Sigmoid colon (tissue), 7 donors: ENCODE measurements at places on chromosomes 12 and 14. TPM values are rescaled to one million over a fixed set of nuclear protein-coding genes. Genes with fewer than 3 reads are reported as not detected.
A peak's percentile ranks its signal among the peaks of the same experiment; 100 is the strongest.

Gene KANSL2
- 63.0 TPM for total RNA-seq

Gene KRT85
- not detected for total RNA-seq

- no peak overlapping the region for H3K27ac ChIP-seq
- H3K36me3 ChIP-seq = no peaks in the 10 kb centered on the region
- no peak overlapping the region for H3K4me3 ChIP-seq
- DNase-seq = no peak
Observed at GRCh38 chr12:117073611-117074010, 25.6 kb downstream of the TESC start.

GRCh38 chr12:110379631-110380030 is 23.9 kb downstream of the ANAPC7 start:
- peak overlapping the region; percentile 48 for H3K27ac ChIP-seq
- no peak for DNase-seq
- peaks cover 94% of the 10 kb centered on the region for H3K36me3 ChIP-seq
- H3K27me3 ChIP-seq = no peaks in the 10 kb centered on the region

DNA sequence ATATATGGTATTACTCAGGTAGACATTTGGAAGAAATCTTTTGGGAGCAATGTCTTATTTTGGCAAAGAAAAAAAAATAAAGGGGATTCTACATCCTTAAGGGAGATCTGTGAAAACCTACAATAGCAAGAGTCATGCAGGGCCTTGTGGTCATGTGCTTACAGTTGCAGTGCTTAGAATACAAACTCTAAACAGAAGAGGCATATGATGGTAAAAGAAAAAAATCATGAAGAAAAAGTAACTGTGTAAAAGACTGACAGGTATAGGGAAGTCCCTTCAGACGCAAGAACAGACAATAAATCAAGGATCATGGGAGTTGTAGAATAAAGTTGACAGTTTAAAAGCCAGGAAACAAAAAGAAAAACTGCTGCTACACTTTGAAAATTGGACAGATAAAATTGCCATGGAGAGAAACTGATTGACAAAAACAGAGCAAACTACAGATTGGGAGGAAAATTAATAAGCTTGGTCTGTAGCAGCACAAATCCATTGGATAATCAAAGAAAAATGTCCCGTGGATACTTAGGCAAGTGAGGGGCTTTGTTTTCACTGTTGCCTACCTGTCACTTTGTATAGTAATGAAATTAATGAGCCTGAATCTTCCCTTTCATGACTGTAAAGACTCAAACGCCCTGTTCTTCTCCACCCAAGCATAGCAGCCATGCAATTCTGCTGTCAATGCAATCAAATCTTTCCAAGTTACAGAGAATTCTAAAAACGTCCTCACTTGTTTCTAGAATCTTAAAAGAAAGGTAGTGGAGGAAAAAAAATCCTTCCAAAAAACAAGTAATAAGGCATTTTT is 402.0 kb downstream of the SYT1 start:
- H3K4me1 ChIP-seq = no peaks in the 10 kb centered on the region
- no peaks in the 10 kb centered on the region for H3K27me3 ChIP-seq
- H3K4me3 ChIP-seq = no peak overlapping the region
- DNase-seq = no peak

DNA sequence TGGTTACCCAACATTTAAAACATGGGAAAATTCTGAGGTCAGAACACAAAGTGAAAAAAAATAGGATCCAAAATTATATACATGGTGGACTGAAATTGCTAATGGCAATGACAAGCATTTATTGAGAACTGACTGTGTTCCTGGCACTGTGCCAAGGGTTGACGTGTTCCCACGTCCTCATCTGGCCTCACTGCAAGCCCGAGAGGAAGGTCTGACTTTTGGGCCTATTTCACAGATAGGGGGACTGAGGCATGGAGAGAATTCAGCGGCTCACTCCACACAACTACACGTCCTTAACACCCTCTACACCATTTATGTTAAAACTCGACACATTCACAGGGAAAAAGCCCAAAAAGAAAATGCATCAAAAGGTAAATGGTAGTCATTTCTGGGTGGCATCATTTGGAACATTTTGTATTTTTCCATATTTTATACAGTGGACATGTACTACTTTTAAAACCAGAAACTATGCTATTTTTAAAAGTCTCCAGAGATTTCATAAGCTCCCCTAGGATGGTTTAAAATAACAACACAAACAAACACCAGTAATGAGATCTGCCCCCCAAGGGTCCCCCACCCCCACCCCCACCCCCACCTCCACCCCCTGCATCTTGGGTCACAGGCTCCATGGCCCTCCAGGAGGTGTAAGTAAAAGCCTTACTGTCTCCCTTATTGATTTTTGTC is 27.7 kb downstream of the CLMN start:
- DNase-seq = peak; percentile 81
- H3K4me1 ChIP-seq = peaks cover 9% of the 10 kb centered on the region
- H3K27ac ChIP-seq = peak overlapping the region; percentile 30

DNA sequence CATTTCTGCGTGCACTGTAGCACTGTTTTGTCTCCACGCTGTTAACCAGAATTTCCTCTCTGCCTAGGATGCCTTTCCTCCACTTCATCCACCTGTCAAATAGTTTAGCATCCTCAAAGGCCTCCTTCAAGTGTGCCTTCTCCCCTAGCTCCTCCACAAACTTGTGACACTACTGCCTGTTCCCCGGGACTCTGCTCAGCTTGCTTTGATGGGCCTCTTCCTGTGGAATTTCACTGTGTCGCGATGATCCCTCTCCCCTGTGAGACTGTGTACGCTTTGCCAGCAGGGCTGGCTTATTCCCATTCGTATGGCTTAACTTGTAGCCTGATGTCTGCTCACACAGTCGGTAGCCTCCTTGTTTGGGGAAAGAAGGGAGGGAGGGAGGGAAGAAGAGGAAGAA is 426.8 kb downstream of the VRK1 start:
- DNase-seq = no peak
- H3K27me3 ChIP-seq = peaks cover 9% of the 10 kb centered on the region
- H3K4me1 ChIP-seq = peaks cover 6% of the 10 kb centered on the region
